T-helper 22 cell (primary cell): ENCODE measurements at places on chromosomes 6 and 20.

GRCh38 chr6:37779111-37779800 is 40.3 kb upstream of the ZFAND3 start:
- DNase-seq: no peak

GRCh38 chr6:8079126-8079525 is 14.9 kb upstream of the BLOC1S5 start:
- DNase-seq: no peak

DNA sequence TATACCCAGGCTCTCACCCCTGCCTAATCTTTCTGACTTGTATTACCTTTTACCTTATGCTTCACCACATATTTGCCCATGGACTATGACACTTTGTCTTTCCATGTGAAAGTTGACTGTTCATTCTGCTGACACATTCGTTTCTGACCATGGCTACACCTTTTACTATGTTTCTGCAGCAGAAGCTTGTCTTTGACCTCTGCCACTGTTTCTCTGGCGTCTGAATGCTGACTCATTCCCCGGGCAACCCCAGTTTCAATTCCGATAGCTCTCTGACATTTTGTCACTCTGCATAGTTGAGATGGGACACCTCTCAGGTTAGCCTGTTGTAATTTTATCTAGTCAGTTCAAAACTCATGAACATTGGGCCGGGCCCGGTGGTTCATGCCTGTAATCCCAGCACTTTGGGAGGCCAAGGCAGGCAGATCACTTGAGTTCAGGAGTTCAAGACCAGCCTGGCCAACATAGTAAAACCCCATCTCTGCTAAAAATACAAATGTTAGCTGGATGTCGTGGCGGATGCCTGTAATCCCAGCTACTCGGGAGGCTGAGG is 50.7 kb downstream of the SLC26A8 start:
- no peak for DNase-seq

DNA sequence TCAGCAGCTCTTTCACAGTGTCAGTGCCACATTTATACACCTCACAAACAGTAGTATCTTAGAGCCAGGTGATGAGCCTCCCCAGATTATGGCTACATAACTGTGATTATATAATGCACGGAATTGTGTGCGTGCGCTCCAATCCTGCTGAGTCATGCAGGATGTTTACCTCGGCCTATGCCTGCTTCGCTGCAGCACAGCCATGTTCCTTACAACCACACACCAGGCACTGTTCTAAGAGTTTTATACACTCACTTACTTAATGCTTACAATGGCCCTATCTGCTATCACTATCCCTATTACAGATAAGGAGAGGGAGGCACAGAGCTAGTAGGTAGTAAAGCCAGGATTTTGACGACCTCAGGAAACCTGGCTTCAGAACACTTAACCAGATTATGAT is 7.3 kb downstream of the ZKSCAN3 start:
- DNase-seq: no peak

GRCh38 chr20:52975029-52975732 is 3.0 kb downstream of the TSHZ2 start:
- DNase-seq: peak; percentile 23

DNA sequence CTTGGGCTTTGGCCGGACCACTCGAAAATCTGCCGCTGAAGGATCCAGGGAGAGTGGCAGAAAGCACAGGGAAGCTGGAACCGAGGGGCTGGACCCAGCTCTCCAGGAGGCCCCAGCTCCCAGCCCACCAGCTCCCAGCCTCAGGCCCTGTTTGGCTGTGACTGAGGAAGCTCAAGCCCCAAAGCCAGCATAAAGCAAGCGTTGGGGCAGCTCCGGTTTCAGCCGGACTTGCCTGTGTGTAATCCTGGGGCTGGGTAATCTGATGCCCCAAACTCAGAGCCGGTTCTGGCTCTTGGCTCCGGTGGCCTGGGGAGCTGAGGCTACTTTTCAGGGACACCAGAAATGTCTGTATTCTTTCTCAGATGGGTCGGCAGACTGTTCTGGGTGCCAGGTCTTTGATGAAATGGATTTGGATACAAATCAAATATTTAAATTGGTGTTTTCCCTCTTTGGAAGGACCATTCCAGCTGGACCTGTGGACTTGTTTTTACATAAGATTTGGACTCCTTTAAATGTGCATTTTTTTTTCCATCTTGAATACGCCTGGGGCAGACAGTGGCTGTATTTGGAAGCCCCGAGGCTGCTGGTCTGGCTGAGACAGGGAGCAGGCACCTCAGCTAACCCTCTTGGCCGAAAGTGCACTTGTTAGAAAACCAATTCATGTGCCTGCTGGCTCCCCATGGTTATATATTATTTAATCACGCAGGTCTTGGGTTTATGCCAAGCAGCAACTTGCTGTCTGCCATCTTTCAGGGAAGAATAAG is 29.7 kb downstream of the RPP40 start:
- DNase-seq: no peak

GRCh38 chr20:23047001-23047737 is 2.3 kb downstream of the THBD start:
- no peak for DNase-seq

DNA sequence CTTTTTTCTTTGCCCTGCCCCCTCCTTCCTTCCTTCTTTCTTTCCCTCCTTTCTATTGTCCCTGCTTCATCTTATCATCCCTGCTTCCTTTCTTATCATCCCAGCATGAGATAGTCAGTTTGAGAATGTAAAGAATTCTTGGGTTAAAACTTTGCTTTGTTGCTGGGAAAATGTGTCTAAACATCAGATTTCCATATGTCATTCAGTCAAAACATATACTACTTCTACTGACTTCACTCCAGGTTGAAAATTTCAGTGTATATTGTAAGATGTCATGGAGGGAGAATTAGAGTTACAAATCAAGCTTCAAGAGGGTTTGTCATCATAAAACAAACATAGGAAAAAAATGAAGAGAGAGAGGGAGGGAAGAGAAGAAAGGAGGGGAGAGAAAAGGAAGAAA is 358.4 kb upstream of the SOX4 start:
- DNase-seq: no peak

- DNase-seq: no peak
Measured at GRCh38 chr6:137836788-137837187, 30.3 kb upstream of the TNFAIP3 start.

GRCh38 chr6:167232356-167232755 is 58.8 kb upstream of the UNC93A start:
- no peak for DNase-seq

DNA sequence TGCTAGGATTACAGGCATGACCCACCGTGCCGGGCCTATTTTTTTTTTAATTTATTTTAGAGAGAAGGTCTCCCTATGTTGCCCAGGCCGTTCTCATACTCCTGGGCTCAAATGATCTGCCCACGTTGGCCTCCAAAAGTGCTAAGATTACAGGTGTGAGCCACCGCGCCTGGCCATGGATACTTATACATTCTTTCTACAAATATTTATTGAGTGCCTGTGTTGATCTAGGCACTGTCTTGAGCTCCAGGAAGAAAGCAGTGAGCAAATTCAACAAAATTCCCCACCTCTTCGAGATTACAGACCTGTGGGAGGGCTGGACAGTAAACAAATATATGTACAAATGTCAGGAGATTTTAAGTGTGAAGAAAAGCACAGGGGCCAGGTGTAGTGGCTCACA is 37.9 kb downstream of the MGME1 start:
- no peak for DNase-seq

DNA sequence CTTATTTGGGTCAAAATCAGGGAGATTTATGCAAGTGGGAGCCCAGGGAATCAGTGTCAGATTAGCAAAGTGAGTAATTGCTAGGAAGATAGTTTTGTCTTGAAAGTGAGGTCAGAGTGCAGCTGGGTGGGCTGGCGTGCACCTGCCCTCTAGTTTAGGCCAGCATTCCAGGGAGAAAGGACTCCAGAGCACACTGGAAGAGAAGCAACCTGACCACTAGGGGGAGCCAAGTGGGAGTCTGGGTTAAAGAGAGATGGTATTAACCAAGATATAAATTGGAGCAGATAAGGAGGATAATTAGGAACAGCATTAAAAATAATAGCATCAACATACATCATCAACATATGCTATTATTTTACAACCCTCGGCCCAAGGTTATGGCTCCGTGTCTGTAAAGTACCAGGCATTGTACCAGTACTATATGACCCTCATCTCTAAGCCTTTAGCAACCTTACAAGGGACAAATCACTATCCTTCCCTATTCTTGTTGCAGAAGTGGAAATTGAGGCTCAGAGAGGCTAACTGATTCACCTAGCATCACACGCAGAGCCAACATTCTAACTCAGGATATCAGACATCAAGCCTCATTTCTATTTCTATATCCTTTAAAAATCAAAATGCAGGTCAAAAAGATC is 57.8 kb downstream of the SLC2A10 start:
- no peak for DNase-seq

- DNase-seq: no peak
Measured at GRCh38 chr6:121549736-121550135, 114.3 kb downstream of the GJA1 start.

- no peak for DNase-seq
Measured at GRCh38 chr6:151340219-151340978, 51.0 kb downstream of the ZBTB2 start.

DNA sequence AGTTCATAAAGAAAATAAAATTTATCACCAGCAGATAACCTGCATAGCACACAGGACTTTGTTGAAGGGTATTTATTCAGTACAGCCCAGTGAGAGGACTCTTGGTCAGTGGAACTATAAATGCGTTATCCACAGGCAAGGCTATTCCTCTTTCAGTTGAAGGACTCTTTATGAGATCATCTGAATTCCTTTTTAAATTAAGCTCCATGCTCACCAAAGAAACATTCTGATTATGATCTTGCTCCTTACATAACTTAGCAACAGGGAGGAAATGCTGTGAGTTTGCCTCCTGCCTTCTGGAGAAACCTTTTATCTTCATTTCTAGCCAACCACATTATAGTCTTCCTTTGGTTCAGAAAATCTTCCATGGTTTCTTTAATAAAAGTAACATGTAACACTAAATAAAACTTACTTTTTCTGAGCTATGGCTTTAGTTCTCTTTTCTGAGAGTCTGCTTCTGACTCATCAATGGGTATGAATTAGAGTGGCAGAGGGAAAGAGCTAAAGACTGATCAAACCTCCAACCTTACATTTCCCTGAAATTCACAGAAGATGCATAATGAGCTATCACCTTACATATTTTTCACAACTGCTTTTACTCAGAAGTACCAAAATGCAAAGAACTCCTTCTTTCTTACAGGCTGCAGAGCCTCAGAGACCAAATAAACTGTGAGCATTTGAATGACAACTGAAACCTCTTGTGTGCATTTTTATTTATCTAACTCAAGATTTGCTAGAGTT is 267.2 kb downstream of the ADGRG6 start:
- DNase-seq: no peak

DNA sequence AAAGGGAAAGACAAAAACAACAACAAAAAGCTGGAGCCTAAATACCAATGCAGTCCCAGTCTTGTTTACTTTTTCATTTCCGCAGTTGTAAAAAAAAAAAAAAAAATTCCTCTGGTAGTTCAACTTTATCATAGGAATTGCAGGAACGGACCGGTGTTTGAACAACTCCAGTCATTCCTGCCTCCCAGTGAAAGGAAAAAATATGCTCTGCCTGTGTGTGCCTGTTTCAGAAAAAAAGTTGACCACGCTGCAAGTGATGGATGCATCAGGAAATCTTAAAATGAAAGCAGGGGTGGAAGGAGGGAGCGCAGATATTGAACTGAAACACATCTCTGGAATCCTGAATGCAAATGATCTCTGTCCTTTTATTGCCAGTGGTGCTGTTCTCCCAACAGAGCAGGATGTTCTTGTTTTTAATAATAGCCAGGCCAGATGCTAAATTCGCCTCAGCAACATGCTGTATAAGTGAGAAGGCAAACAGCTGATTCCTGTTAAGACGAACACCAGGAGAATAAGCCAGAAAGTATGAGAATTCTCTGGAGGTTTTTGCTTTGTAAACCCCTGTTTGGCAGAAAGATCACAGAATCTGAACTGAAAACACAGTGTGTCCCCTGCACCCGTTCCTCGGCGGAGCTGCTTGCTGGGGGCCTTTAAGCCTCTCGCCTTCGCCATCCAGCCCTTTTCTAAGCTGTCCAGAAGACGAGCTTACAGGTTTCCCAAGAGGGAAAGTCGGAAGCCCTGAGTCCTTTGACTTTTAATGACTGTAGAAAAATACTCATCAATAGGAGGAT is 178.4 kb upstream of the SUPT3H start:
- no peak for DNase-seq

- DNase-seq: no peak
Measured at GRCh38 chr6:140256248-140256647, 881.8 kb upstream of the CITED2 start.

- DNase-seq: no peak
Measured at GRCh38 chr6:4582506-4583417, 193.4 kb upstream of the CDYL start.

GRCh38 chr20:63290677-63291472 is 2.1 kb upstream of the COL20A1 start:
- no peak for DNase-seq

- DNase-seq: no peak
Measured at GRCh38 chr6:37039958-37040357, 34.5 kb downstream of the FGD2 start.

- no peak for DNase-seq
Measured at GRCh38 chr6:87791485-87791884, 89.5 kb upstream of the AKIRIN2 start.

DNA sequence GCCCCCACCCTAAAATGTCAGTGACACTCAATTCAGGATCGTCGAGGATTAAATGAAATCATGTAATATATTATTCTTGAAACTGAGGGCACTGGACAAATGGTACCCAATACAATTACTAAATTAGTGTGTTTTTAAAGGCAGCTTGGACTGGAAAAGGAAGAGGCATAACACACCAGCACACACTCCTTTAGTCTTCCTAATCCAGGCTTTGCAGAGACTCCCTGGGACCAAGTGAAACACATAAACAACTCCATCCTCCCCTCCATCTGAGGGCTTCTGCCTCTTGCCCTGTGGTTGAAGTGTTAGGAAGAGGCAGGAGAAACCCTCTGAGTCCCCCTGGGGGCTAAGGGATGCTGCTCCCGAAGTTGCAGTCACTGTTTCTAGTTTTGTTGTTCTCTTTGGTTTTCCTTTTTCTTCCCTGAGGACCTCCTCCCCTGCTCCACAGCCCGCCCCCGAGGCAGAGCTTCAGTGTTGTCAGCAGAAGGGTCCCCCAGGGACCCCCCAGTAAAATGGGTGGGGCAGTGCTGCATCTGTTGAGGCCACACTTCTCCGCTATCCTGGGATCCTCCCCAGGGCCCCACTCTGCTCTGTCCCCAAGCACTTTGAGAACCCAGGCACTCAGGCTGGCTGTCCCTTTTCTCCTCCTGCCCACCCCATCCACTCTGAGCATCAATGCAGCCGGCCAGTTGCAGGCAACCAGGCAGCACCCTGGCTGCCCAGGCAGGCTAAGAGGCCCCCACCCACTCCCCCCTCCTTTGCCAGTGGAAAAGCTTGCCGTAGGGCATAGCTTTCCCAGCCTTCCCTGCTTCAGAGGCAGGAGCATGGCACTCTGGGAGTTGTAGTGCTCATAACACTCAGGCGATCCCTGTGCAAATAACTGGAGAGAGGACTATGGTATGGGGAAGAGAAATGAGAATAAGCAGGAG is 5.9 kb downstream of the TMEM63B start:
- DNase-seq: no peak
